ENCODE measurements at places on chromosomes 1 and 21. TPM values are rescaled to one million over a fixed set of nuclear protein-coding genes. Genes with fewer than 3 reads are reported as not detected.

GNPAT gene
- 51.8 TPM for total RNA-seq

MECR gene
- total RNA-seq = 41.1 TPM

S100A2 gene
- 0.81 TPM for total RNA-seq

ARHGEF2 gene
- total RNA-seq = 176 TPM

PDC gene
- not detected for total RNA-seq

MUTYH gene
- total RNA-seq = 70.1 TPM

EYA3 gene
- 34.6 TPM for total RNA-seq

RIMKLA gene
- 2.0 TPM for total RNA-seq

TFF3 gene
- not detected for total RNA-seq

CHD5 gene
- 0.82 TPM for total RNA-seq

WNT2B gene
- total RNA-seq = 0.13 TPM

CR2 gene
- 1.6 TPM for total RNA-seq

OBSCN gene
- 10.9 TPM for total RNA-seq

FNDC5 gene
- not detected for total RNA-seq

TMCO1 gene
- total RNA-seq = 102 TPM
